ENCODE measurements at places on chromosomes 7 and 10.

DNA sequence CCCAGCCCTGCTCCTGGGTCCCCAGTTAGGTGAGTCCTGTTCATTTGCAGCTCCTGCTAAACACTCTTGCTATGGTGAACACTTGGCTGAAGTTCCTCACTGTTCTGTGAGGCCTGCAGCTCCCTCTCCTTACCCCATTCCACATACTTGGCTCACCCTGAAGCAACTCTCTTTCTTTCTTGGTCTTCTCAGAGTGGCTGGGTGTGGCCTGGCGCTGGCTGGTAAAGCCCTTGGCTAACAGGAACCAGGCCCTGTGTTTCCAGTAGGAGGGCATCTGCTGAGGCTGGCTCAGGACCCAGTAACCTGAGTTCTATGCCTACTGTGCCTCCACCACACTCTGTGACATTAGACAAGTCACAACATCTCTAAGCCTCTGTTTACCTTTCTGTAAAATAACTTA, 53.1 kb upstream of the COL13A1 start:
- DNase-seq = no peak
- no peaks in the 10 kb centered on the region for H3K27me3 ChIP-seq
- no peak overlapping the region for H3K27ac ChIP-seq
- H3K4me3 ChIP-seq = no peak overlapping the region
- H3K36me3 ChIP-seq = no peaks in the 10 kb centered on the region

- H3K4me1 ChIP-seq = peaks cover 54% of the 10 kb centered on the region
- H3K27me3 ChIP-seq = peaks cover 4% of the 10 kb centered on the region
Measured at GRCh38 chr10:100746784-100747455, 1.5 kb downstream of the PAX2 start.

- no peak overlapping the region for H3K27ac ChIP-seq
- H3K27me3 ChIP-seq = no peaks in the 10 kb centered on the region
- H3K36me3 ChIP-seq = no peaks in the 10 kb centered on the region
- no peak for DNase-seq
- peaks cover 20% of the 10 kb centered on the region for H3K4me1 ChIP-seq
Measured at GRCh38 chr10:11835704-11836103, 12.5 kb downstream of the PROSER2 start.

DNA sequence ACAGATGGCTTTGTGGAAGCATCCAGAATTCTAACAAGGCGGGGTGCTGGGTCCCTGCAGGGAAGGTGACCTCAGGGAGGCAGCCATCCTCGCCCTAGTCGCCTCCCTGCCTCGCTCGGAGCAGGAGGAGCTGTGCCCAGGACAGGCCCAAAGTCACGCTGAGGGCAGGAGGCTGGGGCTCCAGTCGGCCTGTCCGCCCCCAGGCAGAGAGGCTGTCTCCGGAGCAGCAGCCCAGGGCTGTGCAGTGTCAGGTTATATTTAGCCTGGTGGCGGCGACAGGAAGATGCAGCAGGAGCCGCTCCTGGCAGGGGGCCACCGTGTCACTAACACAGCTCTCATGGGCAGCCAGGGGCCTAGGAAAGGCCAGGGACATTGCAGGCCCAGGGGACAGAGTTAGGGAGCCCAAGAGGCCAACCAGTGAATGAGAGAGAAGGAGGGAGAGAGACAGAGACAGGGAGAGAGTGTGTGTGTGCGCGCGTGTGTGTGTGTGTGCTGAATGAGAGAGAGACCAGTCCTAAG, 13.5 kb downstream of the KCNH2 start:
- no peaks in the 10 kb centered on the region for H3K27me3 ChIP-seq
- peak; percentile 51 for DNase-seq
- no peak overlapping the region for H3K27ac ChIP-seq

GRCh38 chr10:78278058-78278404, 244.4 kb downstream of the RPS24 start:
- H3K4me3 ChIP-seq = no peak overlapping the region
- H3K4me1 ChIP-seq = no peaks in the 10 kb centered on the region
- peak; percentile 39 for DNase-seq
- H3K36me3 ChIP-seq = no peaks in the 10 kb centered on the region

DNA sequence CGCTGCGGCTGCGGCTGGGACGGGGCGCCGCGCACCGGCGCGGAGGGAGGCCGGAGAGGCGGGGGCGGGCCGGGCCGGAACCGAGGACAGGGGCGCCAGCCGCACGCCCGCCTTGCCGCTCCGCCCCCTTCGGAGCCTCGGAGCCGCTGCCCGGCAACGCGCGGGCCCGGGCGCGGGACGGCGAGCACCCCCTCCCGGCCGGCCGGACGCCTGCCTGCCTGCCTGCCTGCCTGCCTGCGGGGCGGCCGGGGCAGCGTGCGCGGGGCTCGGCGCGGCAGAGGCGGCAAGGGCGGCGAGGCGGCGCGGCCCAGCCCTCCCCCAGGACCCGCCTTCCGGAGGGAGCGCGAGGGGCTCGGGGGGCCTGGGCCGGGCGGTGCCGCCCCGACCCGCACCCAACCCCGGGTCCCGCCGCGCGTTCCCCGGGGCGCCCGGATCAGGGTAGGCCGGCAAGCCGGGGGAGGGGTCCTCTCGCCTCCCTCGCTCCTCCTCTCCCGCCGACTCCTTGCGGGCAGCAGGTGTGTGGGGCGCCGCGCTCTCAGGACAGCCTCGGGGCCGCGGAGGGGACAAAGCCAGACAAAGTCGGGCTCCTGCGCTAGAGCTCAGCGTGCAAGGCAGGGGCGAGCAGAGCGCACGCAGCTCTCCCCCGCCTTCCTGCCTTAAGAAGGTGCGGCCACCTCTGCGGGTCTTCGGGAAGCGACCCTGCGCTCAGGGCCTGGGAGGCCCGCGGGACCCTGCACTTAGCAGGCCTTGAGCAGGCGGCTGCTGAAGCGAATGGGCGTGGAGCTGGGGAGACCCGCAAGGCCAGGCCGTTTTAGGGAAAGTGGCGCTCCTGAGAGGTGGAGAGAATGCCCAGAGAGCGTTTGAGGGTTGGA, at the start of gene KIAA1549:
Gene KIAA1549 (minus strand): TSS at position 58 of the 872 bp plus-strand sequence. CDS start 120 bp downstream, outside the sequence.
- peak within 1 kb of the TSS; percentile 78 for H3K27ac ChIP-seq
- peaks cover 33% of the 10 kb centered on the region for H3K4me1 ChIP-seq
- H3K27me3 ChIP-seq = no peaks in the 10 kb centered on the region
- no peaks in the 10 kb centered on the region for H3K36me3 ChIP-seq

DNA sequence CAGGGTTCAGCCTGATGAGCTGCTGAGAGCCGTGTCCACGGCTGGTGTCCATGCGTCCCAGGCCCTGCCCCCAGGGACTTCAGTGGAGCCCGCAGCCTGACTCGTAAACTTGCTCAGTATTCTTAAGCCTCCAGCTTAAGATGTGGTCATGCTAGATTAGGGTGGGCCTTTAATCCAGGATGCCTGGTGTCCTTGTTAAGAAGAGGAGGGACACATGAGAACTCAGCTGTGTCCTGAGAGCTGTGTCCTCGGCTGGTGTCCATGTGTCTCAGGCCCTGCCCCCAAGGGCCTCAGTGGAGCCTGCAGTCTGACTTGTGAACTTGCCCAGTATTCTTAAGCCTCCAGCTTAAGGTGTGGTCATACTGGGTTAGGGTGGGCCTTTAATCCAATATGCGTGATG, 23.0 kb downstream of the DOCK1 start:
- H3K27ac ChIP-seq = no peak overlapping the region
- H3K4me3 ChIP-seq = no peak overlapping the region
- H3K27me3 ChIP-seq = no peaks in the 10 kb centered on the region

- H3K4me3 ChIP-seq = no peak overlapping the region
- H3K27ac ChIP-seq = no peak overlapping the region
- DNase-seq = no peak
- no peaks in the 10 kb centered on the region for H3K36me3 ChIP-seq
- peaks cover 2% of the 10 kb centered on the region for H3K4me1 ChIP-seq
Measured at GRCh38 chr7:93238748-93239147, 6.6 kb downstream of the VPS50 start.

DNA sequence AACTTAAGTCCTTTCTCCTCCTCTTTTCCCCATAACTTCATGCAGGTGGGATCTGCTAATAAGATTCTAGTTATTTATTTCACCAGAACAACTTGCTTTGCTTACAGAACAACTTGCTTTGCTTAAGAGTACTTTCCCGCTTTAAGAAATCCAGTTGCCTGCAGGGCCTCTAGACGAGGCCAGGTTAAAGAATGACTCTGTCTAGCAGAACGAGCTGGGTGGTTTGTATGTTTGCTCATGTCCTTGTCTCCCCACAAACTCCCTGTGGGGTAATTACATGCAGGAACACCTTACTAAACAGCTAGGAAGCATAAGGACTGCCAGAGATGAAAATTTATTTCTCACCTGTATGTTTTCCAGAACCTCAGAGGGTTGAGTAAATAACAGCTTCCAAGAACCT, 8.8 kb upstream of the FZD8 start:
- H3K27ac ChIP-seq = no peak overlapping the region
- H3K4me1 ChIP-seq = no peaks in the 10 kb centered on the region
- H3K4me3 ChIP-seq = no peak overlapping the region

- H3K27me3 ChIP-seq = no peaks in the 10 kb centered on the region
- DNase-seq = no peak
- no peaks in the 10 kb centered on the region for H3K36me3 ChIP-seq
- H3K27ac ChIP-seq = no peak overlapping the region
- H3K4me1 ChIP-seq = no peaks in the 10 kb centered on the region
Measured at GRCh38 chr10:131788386-131788785, 112.4 kb upstream of the PPP2R2D start.

DNA sequence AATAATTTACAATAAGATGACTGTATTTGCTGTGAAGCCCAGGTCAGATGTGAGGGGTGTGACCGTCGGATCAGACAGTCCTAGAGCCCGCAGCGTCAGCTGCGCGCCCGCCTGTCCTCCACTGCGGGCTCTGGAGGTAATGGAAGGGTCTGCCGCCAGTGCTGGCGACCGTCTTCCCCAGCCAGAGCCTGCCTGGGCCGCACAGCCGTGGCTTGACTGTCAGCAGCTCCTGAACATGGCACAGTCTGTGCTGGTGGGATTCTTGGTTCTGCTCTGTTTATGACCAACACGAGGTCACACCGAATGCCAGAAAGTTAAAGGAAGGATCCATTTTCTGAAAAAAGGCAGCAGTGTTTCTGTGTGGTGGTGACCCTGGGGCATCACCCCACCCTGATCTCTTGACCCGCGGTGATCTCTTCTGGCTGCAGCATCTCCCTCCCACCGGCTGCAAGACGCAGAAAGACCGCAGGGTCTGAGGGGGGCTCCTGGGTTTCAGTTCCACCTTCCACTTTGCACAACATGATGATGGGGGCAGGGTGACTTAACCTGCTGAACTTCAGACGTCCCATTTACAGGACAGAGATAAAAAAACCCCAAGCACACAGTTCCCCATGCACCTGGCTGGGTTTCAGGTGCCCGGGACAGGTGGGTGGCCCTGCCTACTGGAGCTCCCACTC, 103.7 kb downstream of the DNAJB6 start:
- H3K27me3 ChIP-seq = no peaks in the 10 kb centered on the region
- no peaks in the 10 kb centered on the region for H3K4me1 ChIP-seq
- H3K4me3 ChIP-seq = no peak overlapping the region
- DNase-seq = no peak
- no peak overlapping the region for H3K27ac ChIP-seq

GRCh38 chr7:27156916-27157701, 634 bp upstream of the HOXA7 start:
- no peak overlapping the region for H3K4me3 ChIP-seq
- H3K4me1 ChIP-seq = peaks cover 38% of the 10 kb centered on the region
- no peak overlapping the region for H3K27ac ChIP-seq
- no peaks in the 10 kb centered on the region for H3K36me3 ChIP-seq

DNA sequence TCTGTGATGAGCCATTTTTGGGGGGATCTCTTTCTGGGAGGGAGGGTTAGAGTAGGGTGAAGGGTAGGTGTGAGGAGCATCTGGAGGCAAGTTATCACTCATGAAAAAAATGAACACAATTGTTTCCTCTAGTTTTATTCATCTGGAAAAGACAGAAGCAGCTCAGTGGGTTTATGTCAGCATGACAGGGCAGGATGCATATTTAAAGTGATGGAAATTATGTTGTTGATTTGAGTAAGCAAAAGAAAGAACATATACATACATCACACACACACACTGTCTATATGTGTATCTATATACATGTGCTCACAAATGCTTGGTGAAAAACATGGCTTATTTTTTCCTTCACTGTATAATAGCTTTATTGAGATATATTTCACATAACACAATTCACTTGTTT, 114.2 kb downstream of the ADCY1 start:
- no peak overlapping the region for H3K27ac ChIP-seq
- H3K4me1 ChIP-seq = peaks cover 49% of the 10 kb centered on the region
- no peaks in the 10 kb centered on the region for H3K27me3 ChIP-seq

DNA sequence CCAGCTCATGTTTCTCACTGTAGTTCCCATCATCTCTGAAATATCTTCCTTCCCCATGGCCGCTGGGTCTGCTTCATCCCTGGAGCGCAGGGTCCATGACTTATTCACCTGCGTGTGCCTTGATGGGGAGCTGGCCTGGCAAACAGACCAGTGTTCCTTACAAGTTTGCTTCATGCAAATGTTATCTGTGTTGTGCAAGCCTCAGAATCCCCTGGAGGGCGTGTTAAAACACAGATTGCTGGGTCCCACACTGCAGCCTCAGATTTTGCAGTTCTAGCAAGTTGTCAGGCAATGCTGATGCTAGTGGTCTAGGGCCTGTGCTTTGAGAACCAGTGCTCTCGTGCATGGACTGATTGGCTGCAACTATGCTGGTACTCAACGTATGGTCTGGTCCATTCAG, 7.2 kb upstream of the DMBT1 start:
- no peaks in the 10 kb centered on the region for H3K4me1 ChIP-seq
- H3K4me3 ChIP-seq = no peak overlapping the region
- DNase-seq = no peak
- no peaks in the 10 kb centered on the region for H3K27me3 ChIP-seq

DNA sequence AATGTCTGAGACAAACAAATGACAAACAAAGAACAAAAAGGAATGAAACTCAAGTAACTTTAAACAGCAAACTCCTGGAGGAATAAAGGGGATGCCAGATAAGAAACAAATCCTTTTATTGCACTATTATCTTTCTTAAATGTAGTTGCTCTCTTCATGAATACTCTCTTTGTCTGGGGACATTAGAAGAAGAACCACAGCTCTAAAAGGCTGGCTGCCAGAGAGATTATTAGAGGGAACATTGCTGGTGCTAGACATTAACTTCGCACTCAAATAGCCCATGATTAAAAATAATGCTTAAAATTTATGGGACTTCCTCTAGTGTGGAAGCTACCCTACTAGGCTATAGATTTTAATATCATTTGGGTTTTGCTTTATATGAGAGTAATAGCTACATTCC, 1330.4 kb downstream of the XPNPEP1 start:
- H3K27ac ChIP-seq = no peak overlapping the region
- no peaks in the 10 kb centered on the region for H3K27me3 ChIP-seq
- no peak overlapping the region for H3K4me3 ChIP-seq
- no peaks in the 10 kb centered on the region for H3K36me3 ChIP-seq
- peaks cover 4% of the 10 kb centered on the region for H3K4me1 ChIP-seq
- DNase-seq = no peak

GRCh38 chr7:668139-668931, 58.2 kb upstream of the DNAAF5 start:
- no peaks in the 10 kb centered on the region for H3K4me1 ChIP-seq
- no peak for DNase-seq
- no peak overlapping the region for H3K4me3 ChIP-seq

- peak; percentile 53 for DNase-seq
- H3K4me3 ChIP-seq = no peak overlapping the region
- peaks cover 27% of the 10 kb centered on the region for H3K4me1 ChIP-seq
- H3K36me3 ChIP-seq = no peaks in the 10 kb centered on the region
- no peaks in the 10 kb centered on the region for H3K27me3 ChIP-seq
Measured at GRCh38 chr10:3095373-3096139, 28.2 kb downstream of the PFKP start.

- DNase-seq = no peak
- no peaks in the 10 kb centered on the region for H3K27me3 ChIP-seq
- H3K36me3 ChIP-seq = no peaks in the 10 kb centered on the region
- H3K4me1 ChIP-seq = peaks cover 20% of the 10 kb centered on the region
Measured at GRCh38 chr10:28304032-28304571, 1.2 kb upstream of the MPP7 start.

GRCh38 chr10:71431239-71432100, 34.8 kb downstream of the CDH23 start:
- no peaks in the 10 kb centered on the region for H3K27me3 ChIP-seq
- H3K27ac ChIP-seq = no peak overlapping the region
- H3K36me3 ChIP-seq = no peaks in the 10 kb centered on the region
- no peak for DNase-seq

Data from body of pancreas (tissue), 4 donors.